ENCODE measurements at places on chromosomes 7 and 10. TPM values are rescaled to one million over a fixed set of nuclear protein-coding genes. Genes with fewer than 3 reads are reported as not detected.

- no peak for DNase-seq
Observed at GRCh38 chr10:67803588-67804394, 34.2 kb downstream of the DNAJC12 start.

DNA sequence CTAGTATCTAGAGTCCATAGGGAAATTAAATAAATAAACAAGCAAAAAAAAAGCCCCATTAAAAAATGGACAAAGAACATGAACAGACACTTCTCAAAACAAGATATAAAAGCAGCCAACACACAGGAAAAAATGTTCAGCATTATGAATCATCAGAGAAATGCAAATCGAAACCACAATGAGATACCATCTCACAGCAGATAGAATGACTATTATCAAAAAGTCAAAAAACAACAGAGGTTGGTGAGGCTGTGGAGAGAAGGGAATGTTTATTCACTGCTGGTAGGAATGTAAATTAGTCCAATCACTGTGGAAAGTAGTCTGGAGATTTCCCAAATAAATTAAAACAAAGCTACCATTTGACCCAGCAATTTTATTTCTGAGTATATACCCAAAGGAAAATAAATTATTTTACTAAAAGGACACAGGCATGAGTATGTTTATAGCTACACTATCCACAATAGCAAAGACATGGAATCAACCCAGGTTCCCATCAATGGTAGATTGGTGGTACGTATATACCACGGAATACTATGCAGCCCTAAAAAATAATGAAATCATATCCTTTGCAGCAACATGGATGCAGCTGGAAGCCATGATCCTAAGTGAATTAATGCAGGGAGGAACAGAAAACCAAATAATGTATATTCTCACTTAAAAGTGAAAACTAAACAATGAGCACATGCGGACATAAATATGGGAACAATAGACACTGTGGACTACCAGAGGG lies 366.5 kb upstream of the SEMA3C start:
- DNase-seq, result no peak

Gene PUS7
- 7.0 TPM for total RNA-seq

Gene SPACDR
- total RNA-seq, result not detected

Gene POLR3A
- total RNA-seq, result 12.7 TPM

Measured in transverse colon (tissue), 4 donors.